ENCODE measurements at places on chromosomes 3 and 15. TPM values are rescaled to one million over a fixed set of nuclear protein-coding genes. Genes with fewer than 3 reads are reported as not detected.

The IL16 gene
- 5.0 TPM for total RNA-seq

The ARHGEF26 gene
- 1.3 TPM for total RNA-seq

The GOLGA6B gene
- not detected for total RNA-seq

The DUOX1 gene
- total RNA-seq: not detected

The CHRNA5 gene
- under 0.01 TPM for total RNA-seq

The CPB1 gene
- under 0.01 TPM for total RNA-seq

The TUSC7 gene
- not detected for total RNA-seq

The RAB6B gene
- total RNA-seq: 0.51 TPM

The FANCD2OS gene
- total RNA-seq: not detected

The GNAT1 gene
- total RNA-seq: not detected

The MDFIC2 gene
- not detected for total RNA-seq

The PIGB gene
- 9.0 TPM for total RNA-seq

The ERC2 gene
- 0.26 TPM for total RNA-seq

The ADAMTSL3 gene
- 0.26 TPM for total RNA-seq

The ACKR2 gene
- total RNA-seq: under 0.01 TPM

The ITIH1 gene
- total RNA-seq: not detected

The PFKFB4 gene
- 6.7 TPM for total RNA-seq

The GOLGA6L10 gene
- total RNA-seq: 0.26 TPM

The IRAK2 gene
- total RNA-seq: 6.6 TPM

The EFCC1 gene
- not detected for total RNA-seq

The P3H2 gene
- total RNA-seq: 4.6 TPM

The ABHD17C gene
- 9.8 TPM for total RNA-seq

The RTP3 gene
- not detected for total RNA-seq

The IQSEC1 gene
- total RNA-seq: 11.8 TPM

The DCUN1D1 gene
- 26.6 TPM for total RNA-seq

The PRSS50 gene
- not detected for total RNA-seq

The MYO5C gene
- under 0.01 TPM for total RNA-seq
